ENCODE measurements at places on chromosomes 7 and 10.

DNA sequence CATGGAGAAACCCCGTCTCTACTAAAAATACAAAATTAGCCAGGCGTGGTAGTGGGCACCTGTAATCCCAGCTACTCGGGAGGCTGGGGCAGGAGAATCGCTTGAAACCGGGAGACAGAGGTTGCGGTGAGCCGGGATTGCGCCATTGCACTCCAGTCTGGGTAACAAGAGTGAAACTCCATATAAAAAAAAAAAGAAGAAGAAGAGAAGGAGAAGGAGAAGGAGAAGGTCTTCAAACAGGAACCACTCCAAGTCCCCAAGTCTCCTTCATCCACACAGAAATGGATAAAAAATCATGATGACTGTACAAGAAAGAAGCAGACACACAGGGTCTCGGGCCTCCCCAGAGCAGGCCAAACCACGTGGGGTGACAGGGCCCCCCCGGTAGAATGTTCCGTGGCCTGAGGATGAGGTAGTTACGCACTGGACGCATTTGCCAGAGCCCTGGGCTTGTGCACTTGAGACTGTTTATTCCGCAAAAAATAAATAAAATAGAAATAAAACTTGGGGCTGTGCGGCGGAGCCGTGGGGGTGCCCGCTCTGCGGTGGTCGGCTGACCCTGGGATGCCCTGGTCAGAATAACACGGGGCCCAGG is 15.8 kb downstream of the VENTX start:
- DNase-seq = no peak

DNA sequence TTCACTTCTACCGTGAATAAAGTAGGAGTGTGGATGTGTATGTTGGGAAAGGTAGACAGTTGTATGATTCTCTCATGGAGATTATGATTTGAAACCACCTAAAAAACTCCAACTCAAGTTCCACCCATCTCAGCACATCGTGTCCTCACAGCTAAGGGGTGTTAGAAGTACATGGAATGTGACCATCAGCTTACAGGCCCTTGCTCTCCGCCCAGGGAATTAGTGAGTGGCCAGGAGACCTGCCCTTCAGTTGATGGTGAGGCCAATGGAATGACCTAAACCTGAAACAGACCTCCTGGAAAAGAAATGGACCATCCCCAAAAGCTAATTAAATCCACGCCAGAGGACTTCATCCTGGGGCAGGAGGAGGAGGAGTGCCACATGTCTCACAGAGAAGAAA is 2.1 kb upstream of the WNT2 start:
- DNase-seq = no peak

DNA sequence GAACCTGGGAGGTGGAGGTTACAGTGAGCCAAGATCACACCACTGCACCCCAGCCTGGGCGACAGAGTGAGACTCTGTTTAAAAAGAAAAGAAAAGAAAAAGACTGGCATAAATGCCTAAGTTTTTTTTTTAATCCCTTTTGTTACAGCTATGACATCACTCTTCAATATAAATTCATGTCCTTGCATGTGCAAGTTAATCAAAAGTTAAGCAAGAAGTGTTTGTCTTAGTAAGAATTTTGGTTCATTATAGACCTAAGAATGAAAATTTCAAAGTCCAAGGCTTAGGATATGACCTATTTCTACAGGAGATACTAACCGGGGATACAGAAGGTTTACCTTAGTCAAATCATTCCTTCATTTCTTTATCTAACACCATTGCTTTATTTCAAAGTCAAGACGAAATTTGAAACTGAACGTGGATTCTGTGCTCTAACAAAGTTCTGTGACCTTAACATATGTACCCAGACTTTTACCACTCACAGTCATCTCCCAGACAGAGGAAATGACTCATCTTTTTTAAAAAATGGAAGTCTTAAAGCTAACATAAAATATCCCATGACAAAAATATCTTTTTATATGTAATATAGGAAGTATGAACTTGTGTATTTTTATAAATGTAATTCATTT is 29.3 kb upstream of the ITGB8 start:
- DNase-seq = no peak

DNA sequence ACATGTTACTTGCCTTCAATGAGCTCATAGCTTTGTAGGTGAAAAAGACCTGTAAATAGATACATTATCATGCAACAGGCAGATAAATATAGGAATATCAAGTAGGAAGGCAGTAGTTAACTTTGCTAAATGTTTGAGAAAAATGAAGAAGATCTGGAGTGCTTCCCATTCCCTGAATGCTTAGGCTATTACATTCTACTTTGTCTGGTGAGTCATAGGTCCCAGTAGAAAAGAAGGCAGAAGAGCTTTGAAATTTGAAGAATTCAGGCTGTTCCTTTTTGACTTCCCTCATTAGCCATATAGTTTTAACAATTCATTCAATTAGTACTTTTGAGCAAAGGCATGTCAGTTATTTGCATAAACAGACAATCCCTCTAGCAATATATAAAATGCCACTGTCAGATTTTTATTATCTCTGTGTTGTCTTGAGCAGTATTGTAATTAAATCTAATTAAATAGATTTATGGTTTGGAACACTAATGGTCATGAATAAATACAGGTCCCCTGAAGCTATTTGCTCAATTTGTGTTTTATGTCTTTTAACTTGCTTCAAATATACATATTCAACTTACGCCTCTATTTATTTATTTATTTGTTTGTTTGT is 875.0 kb downstream of the REEP3 start:
- no peak for DNase-seq

DNA sequence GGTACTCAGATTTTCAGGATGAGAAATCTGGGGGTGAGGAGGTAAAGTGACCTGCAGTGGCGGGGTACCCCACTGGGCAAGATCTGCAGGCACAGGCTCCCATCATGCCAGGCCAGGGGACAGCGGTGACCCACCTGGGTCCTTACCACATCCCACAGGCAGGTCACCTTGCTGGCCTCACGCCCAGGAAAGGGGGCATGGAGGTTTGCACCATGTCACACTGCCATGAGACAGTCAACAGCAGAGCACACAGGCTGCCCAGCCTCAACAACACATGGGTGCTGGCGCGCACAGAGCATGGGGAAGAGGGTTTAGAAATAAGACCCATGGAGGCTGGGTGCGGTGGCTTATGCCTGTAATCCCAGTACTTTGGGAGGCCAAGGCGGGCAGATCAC is 914 bp downstream of the PKD1L1 start:
- no peak for DNase-seq

- DNase-seq = no peak
Observed at GRCh38 chr10:59903871-59904270, 2.5 kb downstream of the CCDC6 start.

DNA sequence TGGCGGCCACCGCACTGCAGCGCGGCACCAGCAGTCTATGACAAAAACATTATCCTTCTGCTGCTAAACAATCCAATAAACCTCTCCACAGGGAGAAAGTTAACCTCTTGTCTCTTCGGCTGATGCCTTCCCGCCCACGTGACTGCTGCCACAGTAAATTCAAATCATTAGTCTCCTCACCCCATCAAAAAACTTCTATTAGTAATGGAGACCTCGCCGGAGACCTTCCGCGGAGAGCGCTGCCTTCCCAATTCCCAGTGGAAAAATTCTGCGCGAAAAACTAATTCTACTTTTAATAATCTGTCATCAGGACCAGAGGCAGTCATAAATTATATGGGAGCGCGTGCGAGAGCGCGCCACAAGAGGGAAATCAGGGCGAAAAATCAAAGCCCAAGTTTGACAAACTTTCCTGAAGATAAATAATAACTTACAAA is 90.0 kb upstream of the PAX2 start:
- DNase-seq = no peak

DNA sequence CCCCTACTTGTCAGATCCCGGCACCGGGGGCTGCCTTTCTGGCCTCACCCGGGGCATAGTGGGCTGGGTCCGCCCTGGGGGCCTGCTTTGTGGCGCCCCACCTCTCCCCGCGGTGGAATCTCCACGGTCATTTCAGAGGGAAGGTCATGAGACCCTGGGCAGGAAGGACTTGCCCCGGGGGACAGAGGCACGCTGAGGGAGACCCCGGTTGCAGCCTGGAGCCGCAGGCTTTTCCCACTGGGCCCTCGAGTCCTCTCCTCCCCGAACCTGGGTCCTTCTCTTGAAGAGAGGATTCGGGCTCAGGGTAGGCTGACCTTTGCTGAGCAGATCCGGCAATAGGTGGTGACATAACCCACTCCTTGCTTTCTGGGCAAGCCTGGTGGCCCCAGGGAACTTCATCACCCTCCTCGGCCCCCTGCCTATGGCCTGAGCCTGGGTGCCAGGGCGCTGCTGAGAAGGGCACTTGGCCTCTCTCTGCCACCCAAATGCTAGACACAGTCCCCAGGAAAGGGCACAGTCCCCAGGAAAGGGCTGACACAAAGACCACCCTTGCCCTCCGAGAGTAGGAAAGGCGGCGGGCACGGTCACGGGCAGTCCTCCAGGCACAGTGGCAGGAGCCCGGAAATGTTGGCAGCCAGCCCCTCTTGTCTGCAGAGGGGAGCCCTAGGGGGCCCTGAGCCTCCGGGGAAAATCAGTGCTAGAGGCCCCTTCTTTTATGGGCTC is 36.2 kb downstream of the FKBP6 start:
- DNase-seq = peak; percentile 27
